ENCODE measurements at places on chromosomes 11 and 22.

GRCh38 chr22:37675930-37676735 lies 697 bp downstream of the LGALS1 start:
- DNase-seq: peak; percentile 75

DNA sequence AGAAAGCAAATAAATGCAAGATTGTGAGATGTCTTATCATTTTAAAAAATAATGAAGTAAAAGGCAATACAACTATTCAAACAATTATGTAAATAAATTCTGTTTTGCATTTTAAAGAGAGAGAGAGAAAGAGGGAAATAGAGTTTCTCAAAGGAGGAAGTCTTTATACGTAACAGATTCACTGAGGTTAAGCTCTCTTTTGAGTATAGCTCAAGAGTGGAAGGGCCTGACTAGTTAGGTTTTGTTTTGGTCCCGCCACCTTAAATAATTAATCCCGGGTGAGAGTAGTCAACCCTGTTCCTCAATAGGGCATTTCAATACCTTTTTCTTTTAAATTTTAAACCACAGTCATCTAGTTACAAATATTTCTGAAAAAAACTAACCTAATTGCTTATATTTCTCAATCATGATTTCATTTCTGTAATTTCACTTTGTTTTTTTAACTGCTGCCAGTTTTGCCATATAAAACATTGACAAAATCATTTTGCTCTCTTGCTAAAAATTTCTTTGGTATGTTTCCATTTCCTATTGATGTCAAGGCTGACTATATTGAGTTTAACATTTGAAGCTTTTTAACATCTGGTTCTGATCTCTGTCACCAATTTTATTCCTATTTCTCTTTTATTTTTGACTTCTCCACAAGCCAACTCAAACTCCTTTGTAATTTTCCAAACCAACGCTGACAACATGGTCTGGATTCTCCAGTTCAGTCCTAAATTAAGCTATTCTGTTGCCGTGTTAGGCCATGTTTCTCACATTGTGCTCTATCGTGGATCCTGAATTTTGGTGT lies 10.3 kb downstream of the OR10D3 start:
- no peak for DNase-seq

- DNase-seq: no peak
These were observed 56.5 kb upstream of the ARHGAP32 start for GRCh38 chr11:129248618-129249017.

DNA sequence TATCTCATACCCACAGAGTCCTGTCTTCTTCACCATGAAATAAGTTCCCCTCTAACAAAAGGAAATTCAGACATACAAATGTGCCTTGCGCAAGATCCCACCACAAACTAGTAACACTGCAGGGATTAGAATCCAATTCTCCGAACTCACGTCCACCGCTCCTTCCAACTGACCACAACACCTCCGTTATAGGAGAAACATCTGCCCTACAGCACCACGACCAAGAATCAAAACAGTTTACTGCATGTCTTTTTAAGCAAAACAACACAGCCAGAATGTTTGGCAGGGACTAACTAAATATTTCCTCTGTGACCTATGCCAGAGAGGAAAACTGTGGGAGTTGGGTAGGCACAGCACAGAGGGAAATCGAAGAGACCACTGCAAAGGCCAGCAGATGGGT lies 72.7 kb upstream of the AKIP1 start:
- no peak for DNase-seq

DNA sequence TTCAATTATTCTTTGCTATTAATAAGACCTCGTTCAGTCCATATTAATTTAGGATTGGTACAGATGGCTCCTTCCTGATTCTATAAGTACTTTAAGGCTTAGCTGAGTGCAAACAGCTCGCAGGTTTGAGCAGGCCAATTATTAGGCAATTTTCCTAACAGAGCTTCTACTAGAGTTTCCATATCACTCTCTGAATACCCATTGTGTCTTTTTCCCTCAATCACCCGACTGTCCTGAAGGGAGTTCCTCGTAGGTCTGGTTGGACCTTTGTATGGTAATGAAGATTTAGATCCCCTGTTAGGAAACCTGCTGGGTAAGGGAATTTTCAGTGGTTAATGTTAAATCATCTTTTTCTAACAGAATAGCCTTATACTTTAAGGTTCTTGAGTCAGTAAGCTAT lies 61.1 kb downstream of the ARHGAP42 start:
- no peak for DNase-seq

DNA sequence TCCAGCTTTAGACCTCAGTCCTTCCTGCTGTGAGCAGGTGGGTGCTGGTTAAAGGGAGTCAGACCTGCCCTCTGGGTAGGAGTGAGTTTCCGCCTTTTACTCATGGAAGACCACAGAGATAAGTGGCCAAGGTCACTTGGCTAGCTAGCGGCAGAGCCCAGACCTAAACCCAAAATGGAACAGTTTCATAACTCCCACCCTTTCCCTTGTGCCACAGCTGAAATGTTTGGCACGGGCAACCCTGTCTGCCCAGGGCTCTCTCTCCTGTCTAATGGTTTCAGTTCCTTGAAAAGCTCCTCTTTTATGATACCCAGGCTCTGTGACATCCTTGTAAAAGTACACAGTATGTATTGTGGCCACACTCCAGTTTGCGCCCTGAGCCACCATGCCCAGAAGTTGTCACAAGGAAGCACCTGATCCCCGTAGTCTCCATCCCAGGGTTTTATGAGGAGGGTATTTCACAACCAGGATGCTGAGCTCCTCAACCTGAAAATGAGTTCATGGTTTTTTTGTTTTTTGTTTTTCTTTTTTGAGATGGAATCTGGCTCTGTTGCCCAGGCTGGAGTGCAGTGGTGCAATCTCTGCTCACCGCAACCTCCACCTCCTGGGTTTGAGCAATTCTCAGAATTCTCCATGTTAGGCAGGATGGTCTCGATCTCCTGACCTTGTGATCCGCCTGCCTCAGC lies 5.1 kb downstream of the MB start:
- no peak for DNase-seq

GRCh38 chr11:57364851-57365660 lies 15.9 kb downstream of the PRG3 start:
- DNase-seq: no peak

- peak; percentile 58 for DNase-seq
These were observed 7.9 kb upstream of the RGL4 start for GRCh38 chr22:23682827-23683355.

DNA sequence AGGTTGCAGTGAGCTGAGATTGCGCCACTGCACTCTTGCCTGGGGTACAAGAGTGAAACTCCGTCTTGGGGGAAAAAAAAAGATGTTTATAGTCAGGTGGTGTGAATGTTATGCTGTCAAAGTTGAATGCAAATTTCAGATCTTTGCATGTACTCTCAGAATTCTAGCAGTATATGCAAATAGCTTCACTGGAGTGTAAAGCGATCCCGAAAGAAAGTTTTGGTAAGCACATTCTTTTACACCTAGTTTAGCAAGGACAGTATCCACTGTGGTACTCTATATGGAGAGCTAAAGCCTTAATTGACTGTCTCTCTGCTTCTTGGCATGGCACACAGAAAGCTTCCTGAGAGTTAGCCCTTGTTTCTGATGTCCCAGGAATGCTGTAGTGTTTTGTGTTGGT lies 4.0 kb downstream of the JAM3 start:
- DNase-seq: no peak

- DNase-seq: no peak
These were observed 79.3 kb downstream of the KCNA4 start for GRCh38 chr11:29937526-29937925.

DNA sequence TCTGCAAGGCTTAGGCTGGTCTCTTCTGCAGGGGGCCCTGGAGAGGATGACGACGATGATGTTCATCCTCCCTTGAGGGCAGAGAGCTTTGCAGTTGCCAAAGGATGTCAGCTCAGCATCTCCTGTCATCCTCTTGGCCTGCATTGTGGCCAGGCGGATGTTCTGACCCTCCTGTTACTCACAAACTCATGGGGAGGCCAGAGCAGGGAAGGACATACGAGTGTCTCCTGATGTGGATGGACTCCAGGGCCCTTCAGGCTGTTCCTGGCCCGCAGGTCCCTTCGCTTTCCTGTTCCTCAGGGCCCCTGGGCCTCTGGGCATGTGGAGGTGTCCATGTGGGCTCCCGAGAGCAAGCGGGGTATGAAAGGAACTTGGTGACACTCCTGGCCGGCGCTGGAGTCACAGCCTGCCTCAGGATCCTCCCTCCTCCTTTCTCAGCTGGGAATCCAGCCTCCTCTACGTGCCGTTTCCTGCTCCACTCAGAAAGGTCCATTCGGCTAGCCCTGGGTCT lies 8.5 kb downstream of the ADORA2A start:
- DNase-seq: peak; percentile 57

GRCh38 chr11:134562196-134562595 lies 150.2 kb upstream of the B3GAT1 start:
- peak; percentile 17 for DNase-seq

- no peak for DNase-seq
These were observed 1222.9 kb downstream of the LRRC4C start for GRCh38 chr11:40236526-40236925.

DNA sequence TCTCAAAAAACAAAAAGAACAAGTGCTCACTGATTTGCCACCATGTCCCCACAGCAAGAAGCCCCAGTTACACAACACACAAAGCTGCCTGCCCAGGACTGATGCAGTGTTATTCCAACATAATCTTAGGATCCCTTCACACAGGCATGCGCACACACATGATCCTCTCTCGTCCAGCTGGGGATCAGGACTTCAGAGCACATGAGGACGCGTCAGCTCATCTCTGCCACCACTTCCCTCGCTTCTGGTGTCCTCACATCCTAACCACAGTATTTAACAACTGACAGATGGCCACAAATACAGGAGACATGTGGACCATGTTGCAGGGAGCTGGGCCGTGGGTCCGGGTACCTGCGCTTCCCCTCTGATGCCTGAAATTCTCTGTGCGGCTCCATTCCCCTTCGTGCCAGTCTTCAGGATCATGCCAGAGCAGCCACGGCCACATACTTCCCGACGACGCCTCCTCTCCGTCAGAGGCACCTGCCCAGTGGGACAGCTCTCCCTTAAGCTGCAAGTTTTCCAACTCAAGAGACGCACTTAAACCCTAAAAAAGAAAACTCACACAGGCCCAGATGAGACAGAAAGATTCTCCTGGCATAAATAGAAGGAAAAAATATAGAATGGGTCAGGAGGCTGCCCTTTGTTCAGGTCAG lies 68.3 kb downstream of the PACSIN2 start:
- DNase-seq: no peak

DNA sequence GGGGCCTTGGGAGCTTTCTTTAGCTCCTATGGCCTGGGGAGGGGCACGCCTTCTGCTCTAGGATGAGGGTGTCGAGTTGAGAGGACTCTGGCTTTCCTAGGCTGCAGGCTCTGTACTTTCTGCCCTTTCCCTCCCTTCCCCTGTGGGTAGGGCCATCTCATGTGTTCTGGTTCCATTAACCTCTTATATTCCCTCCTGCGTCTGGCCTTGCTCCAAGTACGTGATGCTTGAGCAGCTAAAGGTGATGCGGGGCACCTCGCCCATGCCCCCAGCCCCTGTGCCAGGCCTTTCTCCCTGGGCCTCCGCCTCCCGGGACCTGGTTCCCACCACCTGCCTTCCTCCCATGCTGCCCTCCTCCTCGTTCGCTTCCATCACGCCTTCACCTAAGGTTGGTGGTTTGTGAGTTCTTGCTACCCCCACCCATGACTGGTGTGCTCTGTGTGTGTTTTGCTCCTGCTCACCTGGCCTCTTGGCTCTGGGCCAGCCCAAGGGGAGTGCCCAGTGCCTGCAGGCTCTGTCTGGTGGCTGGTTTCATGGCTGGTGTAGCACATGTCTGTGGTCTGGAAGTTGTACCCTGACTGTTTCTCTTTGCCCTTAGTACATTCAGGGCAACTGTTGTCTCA lies 34.1 kb downstream of the PHLDB1 start:
- DNase-seq: no peak

- no peak for DNase-seq
These were observed 55.2 kb downstream of the ST3GAL4 start for GRCh38 chr11:126410649-126411048.

DNA sequence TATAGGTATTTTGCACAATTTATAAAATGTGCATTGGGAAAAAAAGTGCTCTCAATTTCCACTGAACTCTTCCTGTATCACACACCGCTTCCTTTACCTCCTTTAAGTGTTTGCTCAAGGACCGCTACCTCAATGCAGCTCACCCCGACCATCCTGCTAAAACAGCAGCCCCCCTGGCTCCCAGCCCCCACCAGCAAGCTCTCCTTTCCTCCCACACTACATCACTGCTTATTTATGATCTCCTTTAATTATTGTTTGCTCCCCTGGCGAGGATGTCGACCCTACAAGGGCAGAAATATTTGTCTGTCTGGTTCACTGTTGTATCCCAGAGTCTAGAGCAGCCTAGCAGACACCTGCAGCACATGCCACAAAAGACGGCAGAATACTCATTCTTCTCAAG lies 10.0 kb downstream of the SHANK2 start:
- peak; percentile 6 for DNase-seq

DNA sequence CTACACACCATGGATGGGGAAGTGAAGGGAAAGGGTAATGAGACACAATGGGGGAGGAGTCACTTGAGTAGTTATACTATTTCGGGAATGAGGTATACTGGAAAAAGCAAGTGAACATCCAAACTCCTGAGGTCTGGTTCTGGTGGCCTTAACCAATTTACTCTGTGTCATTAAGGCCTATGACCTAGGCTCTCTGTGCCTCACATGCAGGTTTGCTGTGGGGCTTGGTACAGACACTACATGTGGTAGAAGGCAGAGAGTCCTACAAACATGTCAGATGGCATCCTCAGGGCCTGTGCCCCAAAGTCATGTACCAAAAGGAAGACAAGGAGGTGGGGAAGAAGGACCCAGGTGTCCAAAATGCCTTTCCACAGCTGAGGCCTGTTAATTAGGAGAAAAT lies 98.9 kb downstream of the TRIM29 start:
- no peak for DNase-seq
